CD4-positive, alpha-beta T cell treated with Interleukin-4 for 4 hours (primary cell): ENCODE measurements at places on chromosomes 5 and 9.

GRCh38 chr9:103627731-103628130, 466.4 kb upstream of the SMC2 start:
- DNase-seq, result no peak

DNA sequence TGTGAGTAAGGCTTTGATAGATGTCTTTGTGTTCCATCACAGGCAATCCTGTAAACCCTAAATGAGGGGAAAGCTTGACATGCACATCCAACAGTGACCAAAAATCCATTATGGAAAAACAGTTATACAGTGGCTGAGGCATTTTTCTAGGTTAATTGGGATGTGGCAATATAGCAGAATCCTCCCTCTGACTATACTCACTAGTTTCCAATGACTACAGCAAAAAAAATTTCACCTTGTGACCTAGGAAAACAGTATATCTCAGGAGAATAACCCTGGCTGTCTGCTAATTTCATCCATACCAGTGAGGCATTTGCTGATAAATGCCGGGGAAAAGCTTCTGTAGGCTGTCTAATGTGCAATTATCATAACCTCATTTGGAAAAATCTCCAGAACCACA, 49.9 kb upstream of the SNCAIP start:
- no peak for DNase-seq

DNA sequence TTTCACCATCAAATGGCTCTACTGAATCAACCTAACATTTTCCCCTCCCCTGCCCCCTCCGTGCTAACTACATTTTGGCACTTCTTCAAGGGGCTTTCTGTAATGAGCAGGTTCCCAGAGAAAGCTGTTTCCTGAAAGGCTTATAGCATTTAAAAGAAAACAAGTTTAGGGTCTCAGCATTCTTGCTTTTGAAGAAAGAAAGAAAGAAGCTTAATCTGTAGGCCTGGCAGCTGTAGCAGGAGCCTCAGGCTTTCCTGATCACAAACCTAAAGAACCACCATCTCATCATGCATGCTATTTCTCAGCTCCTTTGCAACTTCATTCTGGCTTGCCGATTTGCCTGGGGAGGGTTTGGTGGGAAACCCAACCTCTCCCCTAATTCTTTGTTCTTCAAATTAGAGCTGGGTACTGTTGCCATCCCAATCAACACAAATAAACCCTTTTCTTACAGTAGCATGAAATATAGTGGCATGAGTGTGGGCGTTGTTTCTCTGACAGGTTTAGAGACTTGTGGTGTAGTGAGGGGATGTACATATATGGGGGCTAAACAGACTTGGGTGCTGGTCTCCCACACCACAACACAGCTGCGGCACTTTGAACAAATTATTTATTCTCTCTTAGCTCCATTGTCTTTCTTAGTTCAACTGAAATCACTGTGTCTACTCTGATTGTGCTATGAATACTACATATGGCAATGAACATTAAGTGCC, 160.5 kb upstream of the TNC start:
- DNase-seq, result no peak

- no peak for DNase-seq
These were observed 42.5 kb upstream of the RXRA start for GRCh38 chr9:134283692-134284265.

DNA sequence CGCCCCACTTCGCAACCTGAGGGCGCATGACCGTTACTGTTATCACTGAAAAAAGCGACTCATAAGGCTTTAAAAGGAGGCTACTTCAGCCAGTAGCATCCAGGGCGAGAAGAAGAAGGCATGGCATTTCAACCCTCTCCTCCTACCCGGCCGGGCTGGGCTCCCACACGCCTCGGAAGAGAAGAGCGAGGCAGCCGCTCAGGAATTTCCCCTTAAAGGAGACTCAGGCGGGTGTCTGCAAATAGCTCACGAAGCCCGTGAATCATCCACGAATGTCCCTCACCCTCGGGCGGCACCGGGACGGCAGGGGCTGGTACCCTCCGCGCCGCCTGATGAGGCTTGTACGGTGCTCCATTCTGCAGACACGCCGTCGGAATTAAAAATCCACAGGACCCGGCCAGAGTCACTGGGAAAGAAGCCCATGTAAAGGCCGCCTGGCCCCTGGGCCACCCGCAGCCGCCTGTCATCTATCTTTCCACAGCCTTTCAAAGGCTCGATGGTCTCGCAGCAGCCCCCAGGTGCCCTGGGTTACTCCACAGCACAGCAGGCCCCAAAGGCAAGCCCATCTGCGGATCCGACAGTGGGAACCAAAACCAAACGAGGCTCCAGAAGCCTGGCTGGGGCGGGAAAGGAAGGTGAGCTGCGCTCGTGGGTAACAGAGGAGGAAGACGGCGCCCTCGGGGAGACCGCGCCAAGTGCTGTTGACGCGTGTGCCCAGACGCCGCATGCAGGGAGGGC, 11.8 kb downstream of the SLC12A7 start:
- no peak for DNase-seq

DNA sequence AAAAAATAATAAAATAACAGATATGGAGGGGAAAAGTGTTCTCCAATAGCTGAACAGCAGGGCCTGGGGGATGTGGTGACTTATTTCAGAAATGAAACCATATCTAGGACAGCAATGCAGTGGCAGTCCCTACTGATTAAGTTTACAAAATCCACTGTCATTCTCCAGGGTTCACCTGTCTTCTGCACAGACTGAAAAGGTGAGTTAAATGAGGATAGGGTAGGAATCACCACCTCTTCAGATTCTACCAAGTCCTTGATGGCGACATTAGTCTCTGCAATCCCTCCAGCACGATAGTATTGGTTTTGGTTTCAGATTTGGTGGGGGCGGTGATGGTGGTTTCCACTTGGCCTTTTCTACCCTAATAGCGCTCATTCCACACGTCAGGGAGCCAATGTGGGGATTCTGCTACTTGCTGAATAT, 32.3 kb upstream of the NPM1 start:
- DNase-seq, result peak; percentile 27

- no peak for DNase-seq
These were observed 51.4 kb downstream of the ATP10B start for GRCh38 chr5:160800375-160801275.
